ENCODE measurements at places on chromosomes 4 and X.
A peak's percentile ranks its signal among the peaks of the same experiment; 100 is the strongest.

- DNase-seq: no peak
Measured at GRCh38 chrX:16457239-16457638, 192.7 kb upstream of the S100G start.

DNA sequence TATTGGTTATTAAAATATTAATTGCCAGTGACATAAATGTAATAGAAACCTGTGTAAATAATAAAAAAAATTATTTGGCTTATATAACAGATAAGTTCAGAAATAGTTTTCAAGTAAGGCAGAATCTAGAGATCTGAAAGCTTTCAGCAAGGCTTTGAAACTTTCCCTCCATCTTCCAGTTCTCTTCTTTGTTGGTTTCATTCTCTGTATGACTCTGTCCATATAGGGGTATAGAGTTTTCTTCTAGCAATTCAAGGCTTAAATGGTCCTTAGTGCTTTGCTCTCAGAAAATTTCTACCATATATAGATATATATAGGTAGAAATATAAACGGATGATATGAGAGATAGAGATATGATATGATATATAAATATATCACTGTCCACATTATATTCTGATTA is 160.5 kb upstream of the GABRA2 start:
- DNase-seq: no peak

GRCh38 chr4:176735300-176735699 is 57.4 kb downstream of the VEGFC start:
- DNase-seq: no peak

DNA sequence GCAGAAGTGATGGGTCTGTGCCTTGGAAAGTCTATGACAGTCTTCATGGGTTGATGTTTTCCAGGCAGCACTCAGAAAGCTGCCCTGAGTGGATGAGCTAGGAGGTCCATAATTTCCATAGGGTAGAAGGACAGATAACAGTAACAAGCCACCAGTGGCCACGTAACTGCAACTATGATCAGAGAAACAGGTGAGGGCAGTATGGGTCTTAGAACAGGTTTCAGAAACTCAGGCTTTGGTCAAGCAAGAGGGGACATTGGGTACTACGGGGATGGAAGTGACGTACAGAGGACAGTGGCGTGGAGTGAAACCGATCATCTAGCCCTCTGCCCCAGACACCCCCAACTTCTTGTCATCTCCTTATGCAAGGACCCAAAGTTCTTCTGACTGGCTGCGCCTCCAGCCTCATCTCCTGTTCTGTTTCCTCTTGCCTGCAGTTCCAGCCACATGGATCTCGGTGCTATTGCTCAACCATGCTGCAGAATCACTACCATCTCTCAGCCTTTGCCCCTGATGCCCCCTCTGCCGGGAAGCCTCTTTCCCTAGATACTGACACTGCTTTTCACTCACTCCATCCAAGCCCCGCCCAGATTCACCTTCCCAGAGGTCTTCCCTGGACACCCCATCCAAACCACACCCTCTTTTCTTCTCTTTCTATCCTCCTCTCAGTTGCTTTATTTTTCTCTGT is 123.4 kb downstream of the MFAP3L start:
- DNase-seq: no peak

GRCh38 chrX:121322159-121322558 is 274.7 kb downstream of the GLUD2 start:
- DNase-seq: no peak

GRCh38 chr4:25769251-25769650 is 93.5 kb downstream of the SEL1L3 start:
- DNase-seq: no peak

DNA sequence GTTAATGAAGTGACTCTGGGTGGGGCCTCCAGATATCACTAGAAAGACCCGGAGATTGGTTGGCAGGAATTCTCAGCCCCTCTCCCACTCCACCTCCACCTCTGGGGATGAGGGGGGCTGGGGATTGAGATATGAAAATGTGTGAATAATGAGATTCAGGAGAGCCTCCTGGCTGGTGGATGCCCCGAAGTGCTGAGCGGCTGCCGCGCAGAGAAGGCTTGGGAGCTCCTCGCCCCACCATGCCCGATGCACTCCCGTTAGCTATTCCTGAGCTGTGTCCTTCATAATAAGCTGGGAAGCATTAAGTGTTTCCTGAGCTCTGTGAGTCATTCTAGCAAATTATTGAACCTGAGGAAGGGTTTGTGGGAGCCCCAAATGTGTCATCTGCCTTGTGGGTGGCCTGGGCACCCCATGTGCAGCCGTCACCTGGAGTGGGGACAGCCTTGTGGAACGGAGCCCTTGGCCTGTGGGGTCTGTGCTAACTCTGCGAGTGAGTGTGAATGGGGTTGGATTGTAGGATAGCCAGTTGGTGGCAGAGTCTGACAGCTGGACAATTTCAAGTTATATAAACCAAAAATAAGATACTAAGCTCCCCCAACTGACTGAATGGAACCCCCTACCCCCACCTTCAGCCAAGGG is 4.4 kb upstream of the MAEA start:
- no peak for DNase-seq

- DNase-seq: no peak
Measured at GRCh38 chr4:110208419-110208818, 10.0 kb upstream of the ELOVL6 start.

- DNase-seq: no peak
Measured at GRCh38 chr4:99248714-99249113, 29.7 kb upstream of the ADH6 start.

DNA sequence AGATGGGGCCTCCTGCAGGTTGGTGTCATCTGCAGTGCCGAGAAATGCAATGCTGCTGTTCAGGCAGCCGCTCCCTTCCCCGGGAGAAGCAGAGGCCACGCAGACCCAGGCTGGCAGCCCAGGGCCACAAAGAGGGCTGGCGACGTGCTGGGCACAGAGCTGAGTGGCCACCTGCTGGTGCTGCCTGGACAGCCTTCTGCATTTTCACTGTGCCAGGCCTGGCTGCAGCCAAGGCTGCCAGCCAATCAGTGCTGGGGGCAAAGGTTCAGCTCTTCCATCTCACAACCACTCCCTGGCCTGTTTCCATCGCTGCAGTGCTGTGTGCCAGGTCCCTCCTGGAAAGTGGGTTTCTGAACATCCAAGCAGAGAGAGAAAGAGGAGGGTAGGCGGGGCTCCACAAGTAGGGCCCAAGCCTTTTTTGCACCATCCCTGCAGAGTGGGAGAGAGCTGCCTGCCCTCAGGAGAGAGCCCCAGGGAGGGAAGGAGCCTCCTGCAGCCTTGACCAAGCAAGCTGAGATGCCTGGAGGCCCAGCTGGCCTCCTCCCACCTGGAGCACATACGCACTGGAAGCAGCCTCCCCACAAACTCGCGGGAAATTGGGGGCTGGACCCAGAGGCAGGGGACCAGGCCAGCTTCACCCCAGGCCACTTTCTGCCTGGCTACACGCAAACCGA is 20.1 kb downstream of the ADRA2C start:
- DNase-seq: no peak

GRCh38 chr4:166594326-166594946 is 639.9 kb downstream of the SPOCK3 start:
- DNase-seq: no peak

- peak; percentile 38 for DNase-seq
Measured at GRCh38 chr4:121072224-121073003, at the start of gene NDNF. Gene NDNF, minus strand, starts transcription at chr4:121072535. Its CDS starts 26,698 bp downstream, at chr4:121045837.

GRCh38 chrX:139924069-139924695 is 8.7 kb downstream of the ATP11C start:
- DNase-seq: no peak

GRCh38 chrX:105745863-105746262 is 76.5 kb upstream of the NRK start:
- DNase-seq: no peak

GRCh38 chr4:99300934-99301333 is 10.1 kb upstream of the ADH1A start:
- no peak for DNase-seq

- DNase-seq: no peak
Measured at GRCh38 chrX:37420756-37421155, 71.6 kb downstream of the PRRG1 start.

DNA sequence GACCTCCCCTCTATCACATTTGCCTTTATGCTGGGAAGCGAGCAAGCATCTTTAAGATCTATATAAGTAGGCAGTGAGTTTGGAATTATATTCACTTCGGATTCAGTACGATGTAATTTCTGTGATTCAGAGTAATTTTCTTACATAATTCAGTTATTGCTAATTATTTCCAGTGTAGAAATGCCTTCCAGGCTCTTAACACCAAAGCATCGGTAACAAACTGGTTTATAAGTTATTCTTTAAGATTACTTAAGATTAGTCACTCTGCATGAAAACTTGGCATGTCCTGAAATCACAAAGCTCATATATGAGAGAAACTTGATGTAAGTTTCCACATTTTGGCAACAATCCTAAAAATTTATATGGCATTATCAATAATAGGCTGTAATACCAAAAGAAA is 120.8 kb downstream of the ADAMTS3 start:
- DNase-seq: no peak

GRCh38 chr4:54784161-54784671 is 126.5 kb downstream of the KIT start:
- DNase-seq: no peak

- no peak for DNase-seq
Measured at GRCh38 chrX:97397371-97397770, 513.7 kb downstream of the RPA4 start.

GRCh38 chrX:13651150-13651549 is 1.8 kb upstream of the TCEANC start:
- DNase-seq: no peak

DNA sequence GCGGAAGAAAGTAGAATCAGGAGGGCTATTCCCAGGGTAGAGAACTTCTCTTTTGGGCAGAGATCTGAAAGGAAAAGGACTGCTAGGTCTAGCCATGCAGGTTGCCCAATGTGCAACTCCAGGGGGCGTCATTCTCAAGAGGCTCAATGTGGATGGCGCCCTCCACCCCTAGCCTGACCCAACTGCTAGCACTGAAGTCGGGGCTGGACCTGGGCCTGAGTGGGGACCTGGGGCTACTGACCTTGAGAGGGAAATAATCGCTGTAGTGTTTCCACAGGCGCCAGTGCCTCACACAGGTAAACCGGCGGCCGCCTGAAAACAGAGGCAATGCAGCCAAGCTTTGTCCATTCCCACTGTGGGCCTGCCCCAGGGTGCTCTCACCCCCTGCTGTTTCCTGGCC is 6.1 kb downstream of the AWAT2 start:
- no peak for DNase-seq

- DNase-seq: no peak
Measured at GRCh38 chr4:86587381-86588140, 6.6 kb upstream of the PTPN13 start.

DNA sequence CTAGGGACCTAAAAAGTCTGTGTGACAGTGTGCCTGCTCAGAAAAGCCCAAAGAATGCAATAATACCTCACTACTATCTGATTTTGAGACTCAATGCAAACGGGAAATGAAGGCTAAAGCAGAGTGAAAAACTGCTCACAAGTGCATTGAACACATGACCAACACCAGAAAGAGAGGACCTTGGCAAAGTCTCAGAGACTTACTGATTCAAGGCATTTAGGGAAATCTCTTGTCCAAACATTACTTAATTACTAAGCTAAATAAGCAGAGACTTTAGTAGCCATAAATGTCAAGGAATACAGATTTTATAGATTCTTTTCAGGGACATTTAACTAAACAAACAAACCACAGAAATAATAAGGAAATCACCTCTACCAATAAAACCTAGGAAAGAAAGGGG is 916.0 kb downstream of the FSTL5 start:
- no peak for DNase-seq

DNA sequence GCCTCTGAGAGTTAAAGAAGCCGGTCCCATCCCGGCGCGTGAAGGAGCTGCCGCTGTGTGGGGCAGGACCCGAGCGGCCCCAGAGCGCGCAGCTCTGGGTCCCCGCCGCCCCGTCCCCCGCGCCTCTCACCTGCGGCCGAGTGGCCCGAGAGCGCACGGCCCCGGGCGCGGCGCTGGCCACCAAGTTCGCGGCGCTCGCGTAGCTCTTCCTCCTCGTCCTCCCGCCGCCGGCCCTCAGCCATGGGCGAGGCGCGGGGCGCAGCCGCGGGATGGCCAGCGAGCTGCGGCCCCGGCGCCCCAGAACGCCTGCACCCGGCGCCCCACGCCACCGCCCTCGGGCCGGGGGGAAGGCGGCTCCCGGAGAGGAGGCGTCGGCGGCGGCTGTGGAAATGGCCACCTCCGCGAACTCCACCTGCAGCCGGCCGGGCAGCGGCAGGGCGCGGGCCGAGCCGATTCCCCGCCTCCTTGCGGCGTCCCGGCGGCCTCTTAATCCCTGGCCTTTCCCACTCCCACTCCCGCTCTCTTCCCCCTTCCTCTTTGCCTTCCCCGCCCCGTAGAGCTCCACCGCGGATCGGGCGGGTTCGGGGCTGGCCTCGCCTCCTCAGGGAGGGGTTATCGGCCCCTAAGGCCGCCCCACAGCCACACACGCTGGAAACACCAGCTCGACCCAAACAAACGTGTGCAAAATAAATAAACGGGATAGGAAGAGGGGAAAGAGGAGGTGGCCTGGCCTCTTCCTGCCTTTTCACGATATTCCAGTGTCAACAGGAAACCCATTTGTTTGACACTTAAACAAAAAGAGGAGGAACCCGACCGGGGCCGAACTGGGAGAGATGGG is at the start of gene SH3D19:
Gene SH3D19 (minus strand): TSS at position 495 of the 838 bp plus-strand sequence. CDS start 253 bp downstream, at position 242.
- no peak for DNase-seq

GRCh38 chr4:24565054-24565453 is 19.3 kb downstream of the DHX15 start:
- DNase-seq: no peak

- no peak for DNase-seq
Measured at GRCh38 chrX:40004246-40004535, 93.6 kb downstream of the BCOR start.

- DNase-seq: no peak
Measured at GRCh38 chr4:26815706-26816105, 44.9 kb upstream of the STIM2 start.

DNA sequence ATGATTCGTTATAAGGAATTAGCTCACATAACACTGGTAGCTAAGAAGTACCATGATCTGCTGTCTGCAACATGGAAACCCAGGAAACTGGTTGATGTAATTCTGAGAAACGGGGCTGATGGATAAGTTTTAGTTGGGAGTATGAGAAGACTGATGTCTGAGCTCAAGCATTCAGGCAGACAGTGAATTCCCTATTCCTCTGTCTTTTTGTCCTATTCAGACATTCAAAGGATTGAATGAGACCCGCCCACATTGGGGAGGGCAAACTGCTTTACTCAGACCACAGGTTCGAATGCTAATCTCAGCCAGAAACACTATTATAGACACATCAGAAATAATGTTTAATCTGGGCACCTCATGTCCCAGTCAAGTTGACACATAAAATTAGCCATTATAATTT is 515.5 kb downstream of the STPG2 start:
- no peak for DNase-seq

DNA sequence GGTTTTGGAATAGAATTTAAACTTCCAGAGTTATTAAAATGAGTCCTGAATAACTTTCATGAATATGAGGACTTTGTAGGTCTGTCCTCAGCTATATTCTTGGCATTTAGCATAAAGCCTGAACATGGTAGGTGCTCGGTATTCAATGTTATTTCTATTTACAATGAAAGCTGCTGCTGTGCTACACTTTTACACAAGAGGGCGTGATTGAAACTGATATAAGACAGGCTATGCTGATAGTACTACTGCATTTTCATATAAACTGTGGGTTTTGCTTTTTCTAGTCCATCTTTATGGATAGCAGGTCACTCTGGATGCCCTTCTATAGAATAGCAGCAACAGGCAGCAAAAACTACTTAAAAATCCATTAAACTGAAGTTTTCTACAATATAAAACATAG is 12.3 kb upstream of the GNPDA2 start:
- DNase-seq: no peak

Data from CD4-positive, alpha-beta T cell treated with Interleukin-21 for 1 hour (primary cell).